ENCODE measurements at places on chromosomes 16 and 17. TPM values are rescaled to one million over a fixed set of nuclear protein-coding genes. Genes with fewer than 3 reads are reported as not detected.

- DNase-seq, result no peak
Observed at GRCh38 chr17:15914400-15915170, 30.3 kb upstream of the ADORA2B start.

DNA sequence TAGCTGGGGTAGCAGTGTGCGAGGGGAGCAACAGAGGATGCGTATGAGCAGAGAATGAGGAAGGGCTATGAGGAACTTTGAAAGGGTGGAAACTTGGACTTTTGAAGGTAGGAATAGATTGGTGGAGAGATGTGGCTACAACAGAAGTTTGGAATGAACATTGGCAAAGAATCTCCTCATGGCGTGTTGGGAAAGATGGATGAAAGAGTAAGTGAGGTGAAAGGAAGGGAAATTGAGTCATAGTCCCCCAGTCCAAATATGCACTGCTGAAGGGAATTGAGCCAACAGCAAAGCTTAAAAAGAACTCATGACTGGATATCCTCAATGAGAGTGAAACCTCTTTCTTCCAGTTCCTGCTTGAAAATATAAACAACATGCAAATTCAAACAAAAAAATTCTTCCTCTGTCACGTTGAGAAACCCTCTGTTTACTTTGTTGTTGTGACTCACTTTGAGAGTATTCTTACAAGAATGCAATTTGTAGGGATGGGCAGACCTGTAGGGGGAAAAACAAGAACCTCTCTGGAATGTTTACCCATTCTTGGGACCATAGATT, 313.2 kb upstream of the KCNJ16 start:
- no peak for DNase-seq

GRCh38 chr17:28333083-28333746, 2.1 kb downstream of the IFT20 start:
- no peak for DNase-seq

DNA sequence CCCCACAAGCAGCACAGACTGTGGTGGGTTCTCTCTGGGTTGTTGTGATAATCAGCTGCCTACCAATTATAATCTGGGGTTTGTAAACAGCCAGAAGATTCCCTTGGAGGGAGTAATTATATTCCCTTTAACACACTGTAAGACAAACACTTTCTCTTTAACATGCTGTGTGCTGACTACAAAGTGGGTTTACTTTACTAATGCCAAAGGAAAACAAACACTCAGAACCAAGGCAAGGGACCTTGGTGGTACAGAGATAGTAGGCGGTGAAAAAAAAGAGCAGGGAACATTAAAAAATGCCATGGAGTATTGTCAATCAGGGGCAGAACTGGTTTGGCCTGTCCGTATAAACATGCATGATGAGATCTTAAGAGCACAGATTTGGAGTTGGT, 3.0 kb upstream of the VAT1L start:
- DNase-seq, result no peak

GRCh38 chr17:43094129-43094835, 30.9 kb downstream of the BRCA1 start:
- DNase-seq, result no peak

ABCA3 gene
- 6.9 TPM for total RNA-seq

AOC2 gene
- 1.2 TPM for total RNA-seq

- no peak for DNase-seq
Observed at GRCh38 chr16:57883953-57884654, 81.8 kb upstream of the KIFC3 start.

Measured in ovary (tissue), 10 donors.